ENCODE measurements at places on chromosomes 11 and 22.

- peak; percentile 47 for DNase-seq
Measured at GRCh38 chr11:130840679-130841078, 75.6 kb downstream of the SNX19 start.

DNA sequence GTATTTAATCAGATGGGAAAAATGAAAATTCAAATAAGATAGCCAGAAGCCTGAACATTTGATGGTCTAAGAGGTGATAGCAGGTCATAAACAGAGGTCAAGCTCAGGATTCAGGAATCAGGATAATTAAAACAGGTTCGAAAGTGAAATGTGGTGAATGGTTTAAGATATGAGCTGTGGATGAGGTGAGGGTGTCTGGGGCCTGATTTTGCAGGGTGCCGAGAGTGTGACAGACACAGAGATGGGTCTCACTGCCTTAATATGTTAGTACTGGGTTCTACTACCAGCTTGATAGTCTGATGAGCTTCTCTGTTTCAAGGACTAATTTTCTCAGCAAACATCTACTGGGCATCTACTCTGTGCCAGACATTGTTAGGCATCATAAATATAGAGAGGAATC, 19.9 kb upstream of the EMSY start:
- no peak for DNase-seq

DNA sequence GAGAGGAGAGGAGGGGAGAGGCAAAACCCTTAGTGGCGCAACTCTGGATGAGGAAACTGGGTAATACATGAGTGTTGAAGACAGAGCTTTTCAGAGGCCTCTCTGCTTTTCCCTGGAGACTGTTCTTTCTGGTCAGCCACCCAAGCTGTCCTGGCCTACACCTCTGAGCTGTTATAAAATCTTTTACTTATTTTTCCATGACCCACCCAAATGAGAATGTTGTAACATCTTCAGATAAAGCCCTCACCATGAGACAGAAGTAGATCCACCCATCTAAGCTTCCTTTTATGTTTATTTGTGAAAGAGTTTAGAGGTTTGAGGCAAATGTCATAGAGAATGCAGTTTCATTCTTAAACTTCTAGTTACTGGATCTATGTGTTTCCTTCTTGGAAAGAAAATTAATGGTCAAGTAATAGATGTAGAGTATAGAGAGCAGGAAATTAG, 20.3 kb upstream of the APLP2 start:
- DNase-seq = peak; percentile 29

DNA sequence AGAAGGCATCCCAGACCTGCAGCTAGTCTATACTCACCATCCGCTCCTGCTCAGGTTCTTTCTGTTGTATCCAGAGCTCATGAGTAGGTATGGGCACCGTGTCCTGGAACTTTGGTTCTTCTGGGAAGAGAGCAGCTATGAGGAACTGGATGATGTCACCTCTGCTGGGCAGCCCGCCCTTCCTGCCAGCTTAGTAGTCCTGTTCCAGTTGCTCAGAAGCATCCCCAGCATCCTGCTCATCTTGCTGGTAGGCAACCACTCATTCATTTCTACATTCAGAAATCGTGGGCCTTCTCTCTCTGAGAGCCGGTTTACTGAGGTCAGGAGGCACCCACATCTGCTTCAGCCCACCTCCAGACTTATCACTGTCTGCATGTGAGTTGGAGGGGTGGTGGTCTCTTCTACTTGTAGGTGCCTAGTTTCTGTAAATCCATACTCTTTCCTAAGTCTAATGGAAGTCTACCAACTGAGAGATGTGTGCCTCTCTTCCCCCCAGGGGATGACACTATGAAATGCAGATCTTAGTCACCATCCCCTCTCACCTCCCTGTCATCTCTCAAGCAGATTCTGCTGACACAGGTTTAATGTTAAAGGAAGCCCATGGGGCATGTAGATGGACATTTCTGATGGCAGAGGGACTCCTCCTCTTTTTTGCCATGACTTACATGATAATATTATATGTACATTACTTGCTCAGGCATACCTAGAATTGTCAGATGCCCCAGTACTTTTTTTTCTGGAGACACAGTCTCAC, 29.6 kb upstream of the CCDC134 start:
- no peak for DNase-seq

- DNase-seq = peak; percentile 3
Measured at GRCh38 chr22:20211997-20212753, 55.9 kb downstream of the RTN4R start.

All from fibroblast of skin of scalp (primary cell).